ENCODE measurements at places on chromosomes 13 and 19.

GRCh38 chr19:17398902-17399527 lies 5.0 kb upstream of the CCDC194 start:
- DNase-seq: no peak

DNA sequence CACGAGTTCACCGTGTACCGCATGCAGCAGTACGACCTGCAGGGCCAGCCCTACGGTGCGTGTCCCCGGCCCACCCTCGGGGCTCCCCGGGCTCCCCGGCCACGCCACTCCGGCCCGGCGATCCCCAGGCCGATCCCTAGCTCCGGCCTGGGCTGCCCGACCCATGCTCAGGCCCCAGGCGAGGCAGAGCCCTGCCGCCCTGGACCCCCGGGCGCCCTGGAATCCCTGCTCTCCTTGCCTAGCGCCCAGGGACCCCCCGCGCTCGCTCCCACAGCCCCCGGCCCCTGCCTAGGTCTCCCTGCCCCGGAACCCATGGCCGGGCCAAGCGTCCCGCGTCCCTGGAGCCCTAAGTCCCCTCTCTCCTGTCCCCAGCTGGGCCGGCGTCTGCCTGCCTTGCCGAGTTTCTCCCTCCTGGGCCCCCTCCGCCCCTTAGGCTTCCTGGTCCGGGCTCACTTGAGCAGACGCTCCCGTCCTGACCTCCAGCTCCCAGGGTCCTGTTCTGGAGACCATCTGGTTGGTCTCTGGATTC lies 494 bp downstream of the NCLN start:
- DNase-seq: no peak

DNA sequence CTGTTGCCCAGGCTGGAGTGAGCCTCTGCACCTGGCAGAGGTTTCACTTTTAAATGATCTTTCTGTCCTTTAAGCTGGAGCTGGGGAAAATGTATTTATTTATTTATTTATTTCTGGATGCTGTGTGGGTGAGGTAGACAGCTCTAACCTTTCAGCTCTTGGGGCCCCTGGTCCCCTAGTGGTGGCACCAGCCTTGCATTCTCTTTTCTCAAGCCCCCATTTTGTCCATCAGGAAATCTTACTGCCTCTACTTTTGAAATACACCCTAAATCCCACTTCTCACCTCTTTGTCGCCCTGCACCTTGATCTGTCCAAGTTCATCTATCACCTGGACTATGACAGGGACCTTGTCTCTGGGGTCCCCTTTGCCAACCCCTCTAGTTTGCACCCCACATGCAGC lies 2.1 kb upstream of the B9D2 start:
- DNase-seq: no peak

DNA sequence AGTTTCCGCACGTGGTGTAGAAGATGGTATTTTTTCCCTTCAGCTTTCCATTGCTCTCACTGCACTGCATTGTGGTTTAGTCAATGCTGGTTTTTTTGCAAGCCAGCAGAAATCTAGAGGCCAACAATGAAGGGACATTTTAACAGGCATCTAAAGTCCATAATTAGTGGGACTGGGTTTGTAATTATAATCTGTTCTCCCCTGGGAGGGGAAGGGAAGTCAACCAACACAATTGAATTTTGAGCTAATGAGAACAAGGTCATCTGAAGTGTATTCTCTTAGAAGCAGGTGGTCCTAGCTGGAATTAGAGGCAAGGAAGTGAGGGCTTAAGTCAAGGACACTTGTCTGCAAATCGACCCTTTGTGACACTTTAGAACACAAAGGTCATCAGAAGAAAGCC lies 156.4 kb downstream of the MYO16 start:
- DNase-seq: no peak

DNA sequence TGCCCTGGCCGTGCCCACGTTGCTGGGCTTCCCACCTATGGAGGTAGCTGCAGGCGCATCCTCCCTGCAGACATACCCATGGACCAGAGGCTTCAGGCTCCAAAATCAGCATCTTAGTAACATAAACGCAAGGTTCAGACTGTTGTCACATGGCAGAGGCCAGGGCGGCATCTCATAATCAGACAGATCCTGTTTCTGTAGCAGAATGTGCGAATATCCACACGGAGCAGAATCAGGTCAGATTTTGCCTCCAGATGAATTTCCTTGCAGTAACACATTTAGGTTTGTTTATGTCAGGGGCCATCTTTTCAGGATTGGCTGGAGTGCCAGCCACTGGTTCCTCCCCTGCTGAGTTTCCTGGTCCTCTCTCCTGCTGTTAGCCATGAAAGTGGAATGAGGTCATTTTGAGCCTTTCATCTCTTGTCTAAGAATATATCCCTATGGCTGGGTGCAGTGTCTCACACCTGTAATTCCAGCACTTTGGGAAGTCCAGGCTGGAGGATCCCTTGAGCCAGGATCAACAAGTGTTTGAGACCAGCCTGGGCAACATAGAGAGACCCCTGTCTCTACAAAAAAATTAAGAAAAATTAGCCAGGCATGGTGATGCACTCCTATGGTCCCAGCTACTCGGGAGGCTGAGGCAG lies 20.5 kb downstream of the SMARCA4 start:
- DNase-seq: no peak

DNA sequence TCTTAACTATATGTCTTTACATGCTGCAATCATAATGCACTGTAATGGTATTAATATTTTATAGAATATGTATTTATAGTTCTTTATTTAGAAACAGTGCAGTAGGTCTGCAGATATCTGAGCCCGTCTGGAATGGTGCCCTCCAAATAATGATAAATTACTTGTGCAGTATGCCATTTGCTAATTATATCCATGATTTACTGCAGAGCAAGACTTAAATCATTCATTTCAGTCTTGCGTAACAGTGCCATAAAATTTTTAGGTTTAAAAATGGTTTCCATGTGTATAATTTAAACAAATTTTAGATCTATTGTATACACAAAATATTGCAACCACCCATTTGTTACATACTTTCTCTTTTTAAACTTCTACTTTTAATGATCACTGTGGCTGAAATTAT lies 175.1 kb downstream of the ZNF536 start:
- no peak for DNase-seq

DNA sequence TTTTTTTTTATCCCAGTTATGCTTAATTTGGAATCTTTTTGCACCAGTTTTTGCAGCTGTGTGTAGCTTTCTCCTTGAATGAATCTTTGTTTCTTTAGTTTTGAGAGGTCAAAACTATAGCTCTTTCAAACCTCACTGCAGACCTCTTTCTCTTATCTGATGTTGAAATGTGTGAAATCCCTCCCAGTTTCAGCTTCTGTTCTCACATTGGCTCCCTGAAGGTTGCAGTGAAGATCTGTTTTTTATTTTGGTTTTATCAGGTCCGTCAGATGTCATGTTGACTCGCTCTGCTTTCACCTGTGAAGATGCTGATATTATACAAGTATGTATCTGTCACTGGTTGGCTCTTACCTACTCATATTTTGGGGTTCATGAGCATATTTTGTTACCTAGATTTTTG lies 372.0 kb downstream of the RFC3 start:
- DNase-seq: no peak

GRCh38 chr19:995051-995827 lies 5.0 kb upstream of the GRIN3B start:
- no peak for DNase-seq

- no peak for DNase-seq
Measured at GRCh38 chr13:111322001-111322915, 1.8 kb downstream of the TEX29 start.

GRCh38 chr19:49799798-49800376 lies 13.2 kb downstream of the FUZ start:
- no peak for DNase-seq

DNA sequence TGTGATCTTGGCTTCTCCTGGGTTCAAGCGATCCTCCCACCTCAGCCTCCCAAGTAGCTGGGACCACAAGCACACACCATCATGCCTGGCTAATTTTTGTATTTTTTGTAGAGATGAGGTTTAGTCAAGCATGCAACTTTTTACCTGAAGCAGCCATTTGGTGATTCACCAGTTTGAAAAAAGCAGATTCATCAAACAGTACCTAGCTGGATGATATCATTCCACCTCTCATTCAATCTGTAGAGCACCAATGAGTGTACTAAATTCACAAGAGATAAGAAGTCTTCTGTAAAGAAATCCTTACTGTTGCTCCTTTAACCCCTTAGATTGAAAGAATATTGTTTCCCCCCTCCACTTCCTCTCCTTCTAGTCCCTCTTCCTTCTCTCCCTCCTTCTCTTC lies 261.1 kb upstream of the RFC3 start:
- DNase-seq: no peak

DNA sequence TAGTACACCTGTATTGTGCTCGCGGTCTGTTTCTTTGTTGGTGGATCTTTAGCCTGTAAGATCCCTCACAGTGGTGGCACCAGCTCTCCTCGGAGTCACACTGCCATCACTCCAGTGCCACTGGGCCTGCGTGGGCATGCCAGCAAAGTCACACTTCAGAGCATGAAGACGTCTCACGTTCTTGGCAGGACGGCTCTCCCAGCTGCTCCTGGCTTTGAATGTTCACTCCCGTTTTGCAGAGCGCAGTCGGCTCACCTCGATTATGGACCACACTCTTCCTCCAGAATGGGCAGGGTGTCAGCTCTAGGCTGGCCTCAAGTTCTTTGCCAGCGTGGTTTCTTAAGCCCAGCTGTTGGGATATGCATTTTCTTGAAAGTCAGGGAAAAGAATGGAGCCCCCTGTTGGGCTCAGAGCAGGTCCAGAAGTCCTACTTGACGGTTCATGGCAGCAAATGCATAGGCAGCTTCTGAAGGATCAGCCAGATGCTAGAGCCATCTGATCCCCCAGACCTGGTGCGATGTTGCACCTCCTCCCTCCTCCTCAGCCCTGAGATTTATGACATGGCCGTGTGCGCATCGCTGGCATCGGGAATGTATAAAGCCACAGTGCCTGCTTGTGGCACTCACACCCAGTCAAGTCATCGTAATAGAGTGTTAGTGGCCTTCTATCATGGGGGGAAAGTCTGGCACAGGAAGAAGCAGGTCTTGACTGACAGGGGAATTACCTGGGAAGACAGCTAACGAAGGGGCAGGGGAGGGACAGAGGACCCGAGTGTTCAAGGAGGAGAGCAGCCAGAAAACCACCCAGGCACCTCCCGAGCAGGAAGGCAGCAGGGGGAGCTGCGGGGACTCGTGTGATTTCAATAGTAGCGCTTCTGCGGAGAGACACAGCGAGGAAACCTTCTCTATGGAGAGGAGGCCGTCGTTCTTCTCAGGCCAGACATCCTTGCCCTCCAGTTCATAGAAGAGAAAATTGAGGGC lies 40.2 kb upstream of the NPAS1 start:
- DNase-seq: no peak

DNA sequence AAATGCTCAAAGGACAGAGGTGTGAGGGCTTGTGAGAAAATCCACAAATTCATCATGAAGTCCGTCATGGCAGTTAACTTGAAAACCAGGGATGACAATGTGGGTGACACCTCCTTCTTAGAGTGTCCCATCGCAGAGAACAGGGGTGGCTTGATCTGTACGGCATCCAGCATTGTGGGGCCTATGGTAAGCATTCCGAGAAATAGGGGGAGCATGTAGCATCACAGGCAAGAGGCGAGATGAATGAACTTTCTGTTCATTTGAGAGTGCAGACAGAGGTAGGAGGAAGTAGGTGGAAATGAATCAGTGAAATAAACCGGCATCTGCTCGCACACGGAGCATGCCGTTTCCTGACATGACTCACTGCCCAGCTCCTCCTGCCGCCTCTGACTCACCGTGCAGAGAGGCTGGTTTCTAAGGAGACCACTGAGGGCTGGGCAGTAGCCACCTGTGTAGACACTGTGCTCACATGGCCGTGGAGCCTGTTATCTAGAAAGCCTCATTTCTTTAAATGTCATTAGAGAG lies 339.0 kb downstream of the RFC3 start:
- DNase-seq: peak; percentile 13

DNA sequence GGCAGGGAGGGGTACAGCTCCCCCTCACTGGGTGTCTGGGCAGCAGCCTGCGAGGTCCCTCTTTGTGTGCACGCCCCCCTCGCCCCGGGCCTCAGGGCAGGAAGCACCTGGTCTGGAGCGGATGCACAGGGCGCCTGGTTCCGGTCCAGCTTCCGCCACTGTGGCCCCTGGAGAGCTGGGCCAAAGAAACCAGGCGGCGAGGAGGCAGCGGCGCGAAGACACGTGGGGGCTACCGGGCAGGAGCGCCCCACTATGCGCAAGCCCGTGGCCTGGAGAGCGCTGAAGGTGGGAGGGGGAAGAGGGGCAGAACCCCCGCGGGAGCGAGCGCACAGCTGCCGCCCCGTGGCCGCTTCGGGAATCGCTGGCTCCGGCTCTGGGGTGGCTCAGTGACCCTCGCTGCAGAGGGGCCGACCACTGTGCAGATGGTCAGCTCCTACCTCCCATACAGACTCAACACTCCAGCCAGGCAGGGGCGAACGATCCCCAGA lies 1.7 kb upstream of the LYL1 start:
- peak; percentile 53 for DNase-seq

GRCh38 chr19:4124638-4125037 lies 716 bp upstream of the MAP2K2 start:
- no peak for DNase-seq

DNA sequence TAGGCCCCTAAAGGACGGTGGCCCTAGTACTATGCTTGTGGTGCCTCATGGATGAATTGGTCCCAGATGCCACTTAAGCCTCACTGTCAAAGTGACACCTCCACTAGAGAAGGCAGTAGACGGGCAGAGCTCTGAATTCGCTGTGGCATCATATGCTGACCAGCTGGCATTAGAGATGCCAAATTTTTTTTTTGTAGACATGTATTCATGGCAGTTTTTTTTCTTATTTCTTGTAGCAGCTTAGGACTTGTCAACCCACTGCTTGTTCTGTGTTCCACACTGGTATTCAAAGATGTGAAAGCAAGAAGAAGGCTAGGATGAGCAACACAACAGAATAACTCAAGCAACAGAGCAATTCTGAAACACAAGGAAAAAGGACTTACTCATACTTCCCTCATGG lies 212.5 kb downstream of the DLEU7 start:
- DNase-seq: no peak

DNA sequence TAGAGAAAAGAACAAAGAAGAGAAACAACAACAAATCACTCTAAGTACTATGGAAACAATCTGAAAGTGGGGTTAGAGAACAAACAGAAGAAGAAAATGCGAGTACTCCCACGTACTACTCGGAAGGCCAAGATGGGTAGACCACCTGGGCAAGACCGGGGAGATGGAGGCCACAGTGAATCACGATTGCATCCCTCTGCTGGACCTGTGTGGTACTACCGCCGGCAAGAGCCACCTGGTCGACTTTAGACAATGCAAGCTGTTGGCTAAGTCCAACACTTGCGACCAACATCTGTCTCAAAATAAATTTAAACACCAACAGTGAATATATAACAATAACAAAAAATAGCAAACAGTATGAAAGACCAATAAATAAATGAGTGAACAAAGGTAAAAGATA lies 45.5 kb upstream of the ZNF91 start:
- no peak for DNase-seq

All from CD4-positive, alpha-beta T cell treated with Interleukin-4 for 4 hours (primary cell).